ENCODE measurements at places on chromosomes 2 and 18.

GRCh38 chr2:33448220-33448899, 28.1 kb upstream of the RASGRP3 start:
- DNase-seq: no peak

DNA sequence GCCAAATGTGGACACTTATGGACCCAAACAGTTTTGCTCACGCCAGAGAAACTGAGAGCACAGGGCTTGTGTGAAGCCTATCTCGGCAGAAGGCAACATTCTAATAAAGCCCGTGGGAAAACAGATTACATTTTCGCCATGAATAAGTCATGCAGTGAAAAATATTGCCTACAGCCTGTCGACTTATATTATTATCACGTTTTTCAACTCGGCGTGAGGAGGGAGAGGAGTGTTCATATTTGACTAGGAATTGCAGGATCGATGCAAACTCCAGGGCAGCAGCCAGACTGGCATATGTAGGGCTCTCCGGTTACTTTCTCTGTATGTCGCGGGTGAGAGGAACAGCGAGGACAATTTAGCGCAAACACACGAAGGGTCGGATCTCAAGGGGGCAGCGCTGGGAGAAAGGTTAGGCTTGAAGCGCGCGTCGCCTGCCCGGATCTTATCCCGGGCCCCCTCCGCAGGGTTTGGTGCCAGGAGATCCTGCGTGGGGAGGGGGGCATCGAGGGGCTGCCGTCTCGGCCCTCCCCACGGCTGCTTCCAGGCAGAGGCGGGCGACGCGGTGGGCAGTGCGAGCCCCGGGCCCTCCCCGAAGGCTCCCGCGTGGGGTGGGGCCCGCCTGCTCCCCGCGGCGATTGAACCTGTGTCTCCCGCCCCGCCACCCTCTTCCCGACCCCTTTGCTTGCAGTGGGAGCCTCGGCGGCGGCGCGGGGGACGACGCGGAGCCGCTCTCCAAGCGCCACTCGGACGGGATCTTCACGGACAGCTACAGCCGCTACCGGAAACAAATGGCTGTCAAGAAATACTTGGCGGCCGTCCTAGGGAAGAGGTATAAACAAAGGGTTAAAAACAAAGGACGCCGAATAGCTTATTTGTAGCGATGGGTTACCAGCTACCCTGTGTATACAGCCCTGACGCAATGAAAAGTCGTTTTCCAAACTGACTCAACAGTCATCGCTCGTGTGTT, 4.4 kb downstream of the ADCYAP1 start:
- no peak for DNase-seq

- peak; percentile 70 for DNase-seq
Observed at GRCh38 chr2:75064691-75065396, 106.4 kb downstream of the POLE4 start.

GRCh38 chr2:18046558-18047212, 168.2 kb downstream of the KCNS3 start:
- peak; percentile 26 for DNase-seq

DNA sequence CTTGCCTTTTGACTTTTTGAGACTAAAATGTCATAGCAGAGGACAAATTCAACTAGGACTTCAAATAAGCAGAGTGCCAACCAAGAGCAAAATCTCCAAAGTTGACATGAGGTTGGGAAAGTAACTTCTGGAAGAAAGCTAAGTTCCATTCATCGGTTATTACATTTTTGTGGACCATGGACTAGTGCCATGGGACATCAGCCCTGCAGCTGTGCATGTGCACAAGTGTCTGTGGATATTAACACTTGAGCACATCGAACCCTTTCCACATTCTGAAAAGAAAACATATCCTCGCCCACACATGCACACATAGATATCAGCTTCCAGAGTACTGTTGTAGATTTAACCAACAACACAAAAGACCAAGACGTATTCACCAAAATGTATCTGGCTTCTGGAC, 262.6 kb downstream of the NYAP2 start:
- DNase-seq: no peak

DNA sequence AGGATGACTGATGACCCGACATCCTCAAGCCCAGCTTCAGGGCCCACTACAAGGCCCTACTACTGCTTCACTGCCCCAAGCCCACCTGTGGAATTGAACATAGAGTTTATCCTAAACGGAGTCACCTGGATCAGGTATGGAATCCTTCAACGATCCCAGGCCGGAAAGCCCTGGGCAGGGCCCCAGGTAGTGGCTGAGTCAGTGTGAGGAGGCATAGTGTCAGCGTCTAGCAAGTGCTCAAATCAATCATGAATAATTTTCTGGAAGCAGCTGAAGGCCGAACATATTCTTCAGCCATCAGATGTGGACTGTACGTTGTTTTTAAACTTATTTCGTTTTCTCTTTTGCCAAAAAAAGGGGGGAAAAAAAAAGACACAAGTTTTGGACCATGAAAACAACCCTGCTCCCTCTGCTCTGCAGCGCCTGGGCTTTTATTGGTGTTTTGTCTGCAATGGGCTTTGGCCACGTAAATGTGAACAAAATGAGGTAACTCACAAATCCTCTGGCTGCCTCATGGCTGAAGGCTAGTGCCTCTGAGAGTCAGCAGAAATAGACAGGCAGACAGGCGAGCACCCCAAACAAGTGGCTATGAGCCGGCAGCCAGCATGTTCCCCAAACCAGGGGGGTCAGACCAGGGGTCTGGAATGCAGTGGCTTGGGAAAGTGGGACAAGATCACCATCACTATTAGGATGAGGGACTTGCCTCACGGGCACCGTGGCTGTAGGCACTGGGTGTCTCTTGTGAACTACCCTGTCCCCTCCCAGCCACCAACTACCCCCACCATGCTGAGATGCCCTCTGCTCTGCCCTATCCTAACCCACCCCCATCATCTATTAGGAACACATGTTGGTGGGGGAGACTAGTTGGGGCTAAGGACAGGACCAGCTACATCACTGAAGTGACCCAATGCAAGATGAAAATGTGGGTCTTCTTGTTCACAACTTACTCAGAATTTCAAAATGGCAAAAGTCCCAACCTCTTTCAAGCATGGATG, 51.4 kb downstream of the TTC32 start:
- DNase-seq: peak; percentile 27

DNA sequence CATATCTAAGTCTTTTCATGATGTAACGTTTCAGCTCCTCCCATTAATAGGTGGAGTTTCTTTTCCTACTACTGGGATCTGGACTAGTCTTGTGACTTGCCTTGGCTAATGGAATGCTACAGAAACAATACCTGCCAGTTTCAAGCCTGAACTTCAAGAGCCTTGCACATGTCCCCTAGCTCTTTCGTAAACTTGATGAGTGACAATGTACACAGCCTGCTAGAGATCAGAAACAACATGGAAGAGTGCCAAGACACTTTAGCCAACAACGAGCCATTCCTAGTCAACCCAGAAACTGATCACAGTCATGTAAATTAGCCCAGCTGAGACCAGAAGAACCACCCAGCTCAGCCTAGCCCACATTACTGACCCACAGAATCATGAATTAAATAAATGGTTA, 24.8 kb upstream of the STK39 start:
- DNase-seq: peak; percentile 43

GRCh38 chr2:231388725-231389346, 6.7 kb upstream of the B3GNT7 start:
- no peak for DNase-seq
